ENCODE measurements at places on chromosomes 2 and 18.
A peak's percentile ranks its signal among the peaks of the same experiment; 100 is the strongest.

GRCh38 chr2:85017411-85018048 is 46.6 kb downstream of the KCMF1 start:
- DNase-seq: no peak

- DNase-seq: no peak
These were observed 37.8 kb downstream of the HS6ST1 start for GRCh38 chr2:128280901-128281321.

DNA sequence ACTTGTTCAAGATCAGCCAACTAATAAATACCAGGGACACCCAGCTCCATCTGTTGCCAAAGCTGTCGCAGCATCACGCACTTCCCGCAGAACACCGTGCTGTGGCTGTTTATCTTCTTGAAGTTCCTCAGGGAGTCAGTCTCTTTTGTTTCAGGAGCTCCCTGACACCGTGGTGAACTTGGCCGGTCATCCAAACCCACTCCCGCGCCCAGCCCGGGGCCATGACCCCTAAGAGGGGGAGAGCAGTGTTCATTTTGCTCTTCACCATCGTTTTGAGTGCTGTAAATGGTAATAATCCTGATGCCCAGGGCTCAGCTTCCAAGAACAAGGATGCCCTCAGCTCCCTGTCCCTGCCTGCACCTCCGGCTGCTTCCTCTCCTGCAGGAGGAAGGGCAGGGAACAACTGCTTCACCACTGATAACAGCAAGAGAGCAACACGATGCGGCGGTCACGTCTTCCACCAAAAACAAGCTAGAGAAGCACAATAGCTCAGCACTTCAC is 131.4 kb downstream of the SEPTIN10 start:
- DNase-seq: no peak

GRCh38 chr2:240024766-240025165 is 376 bp downstream of the NDUFA10 start:
- DNase-seq: no peak

- DNase-seq: no peak
These were observed 21.9 kb downstream of the GATA6 start for GRCh38 chr18:22191346-22191695.

DNA sequence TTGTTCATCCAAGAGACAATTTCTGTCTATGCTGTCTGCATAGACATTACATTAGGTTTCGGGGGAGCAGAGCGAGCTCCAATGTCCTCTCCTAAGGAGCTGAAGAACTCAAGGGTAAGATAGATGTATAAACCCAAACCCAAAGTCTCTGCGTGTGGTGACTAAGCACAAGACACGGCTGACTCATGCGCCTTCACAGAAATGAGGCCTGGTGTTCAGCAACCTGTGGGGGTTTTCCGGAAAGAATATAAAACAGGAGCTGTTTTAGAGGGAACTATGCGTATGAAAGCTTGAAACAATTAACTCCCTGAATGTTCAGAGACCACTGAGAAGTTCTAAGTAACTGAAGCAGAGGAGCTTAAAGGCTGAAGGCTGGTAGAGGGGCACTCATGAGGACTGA is 154.7 kb downstream of the SOX11 start:
- DNase-seq: peak; percentile 90
